ENCODE measurements at places on chromosomes 7 and 10. TPM values are rescaled to one million over a fixed set of nuclear protein-coding genes. Genes with fewer than 3 reads are reported as not detected.

DNA sequence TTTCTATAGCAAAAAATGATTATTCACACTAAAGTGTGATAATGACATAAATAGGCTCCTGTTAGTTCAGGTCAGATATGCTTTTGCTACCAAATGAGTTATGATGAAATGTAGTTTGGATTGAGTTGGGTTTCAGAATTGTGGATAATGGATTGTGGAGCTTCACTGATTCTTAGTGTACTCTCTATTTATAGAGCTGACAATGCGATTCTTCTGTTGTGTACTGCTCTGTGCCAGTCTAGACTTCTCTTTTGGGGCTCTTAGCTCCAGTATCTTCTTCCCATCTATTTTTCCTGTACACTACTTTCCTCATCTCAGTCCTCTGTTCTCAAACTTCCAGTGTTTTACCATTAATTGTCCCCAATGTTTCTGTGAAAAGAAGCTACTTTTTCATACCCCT lies 7.5 kb downstream of the STMP1 start:
- peaks cover 31% of the 10 kb centered on the region for H3K4me1 ChIP-seq
- H3K4me3 ChIP-seq, result no peak overlapping the region
- peaks cover 24% of the 10 kb centered on the region for H3K36me3 ChIP-seq
- no peaks in the 10 kb centered on the region for H3K27me3 ChIP-seq
- no peak for DNase-seq
- H3K27ac ChIP-seq, result no peak overlapping the region

DNA sequence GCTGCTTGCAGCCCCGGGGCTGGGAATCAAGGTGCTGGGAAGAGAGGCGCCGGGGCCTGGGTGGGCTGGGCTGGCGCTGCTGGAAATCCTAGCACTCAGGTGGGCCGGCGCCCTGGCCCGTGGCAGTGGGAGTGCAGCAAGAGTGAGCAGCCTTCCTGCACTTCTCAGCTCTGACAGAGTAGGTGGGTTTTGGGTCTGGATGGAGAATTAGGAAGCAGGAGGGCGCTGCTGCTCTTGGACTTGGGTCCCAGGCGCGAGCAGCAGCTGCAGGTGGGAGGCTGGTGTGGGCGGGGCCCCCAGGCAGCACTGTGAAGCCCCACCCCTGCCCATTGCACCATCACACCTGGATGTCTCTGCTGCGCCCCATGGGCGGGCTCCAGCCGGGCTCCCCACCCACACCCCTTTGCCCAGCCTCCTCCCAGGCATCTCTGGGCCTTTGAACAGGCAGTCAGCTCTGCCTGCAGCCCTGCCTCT lies 6.0 kb downstream of the BRI3 start:
- H3K27ac ChIP-seq, result no peak overlapping the region
- no peak overlapping the region for H3K4me3 ChIP-seq
- no peak for DNase-seq
- H3K36me3 ChIP-seq, result peaks cover 7% of the 10 kb centered on the region

Gene WEE2
- not detected for total RNA-seq

Gene ANKRD61
- 0.16 TPM for total RNA-seq

All from activated naive CD8-positive, alpha-beta T cell treated with anti-CD3 and anti-CD28 coated beads for 36 hours (primary cell).